ENCODE measurements at places on chromosomes 3 and 15. TPM values are rescaled to one million over a fixed set of nuclear protein-coding genes. Genes with fewer than 3 reads are reported as not detected.
A peak's percentile ranks its signal among the peaks of the same experiment; 100 is the strongest.

The ATXN7 gene
- 28.8 TPM for total RNA-seq

The LINGO1 gene
- 23.9 TPM for total RNA-seq

- DNase-seq = peak; percentile 48
Measured at GRCh38 chr3:164208821-164209220, 869.5 kb downstream of the SI start.

GRCh38 chr3:150538324-150539208 is 7.7 kb downstream of the SERP1 start:
- DNase-seq = no peak

- peak; percentile 25 for DNase-seq
Measured at GRCh38 chr3:193767353-193768069, 174.5 kb downstream of the OPA1 start.

GRCh38 chr3:102018551-102018950 is 169.2 kb downstream of the NFKBIZ start:
- DNase-seq = no peak

DNA sequence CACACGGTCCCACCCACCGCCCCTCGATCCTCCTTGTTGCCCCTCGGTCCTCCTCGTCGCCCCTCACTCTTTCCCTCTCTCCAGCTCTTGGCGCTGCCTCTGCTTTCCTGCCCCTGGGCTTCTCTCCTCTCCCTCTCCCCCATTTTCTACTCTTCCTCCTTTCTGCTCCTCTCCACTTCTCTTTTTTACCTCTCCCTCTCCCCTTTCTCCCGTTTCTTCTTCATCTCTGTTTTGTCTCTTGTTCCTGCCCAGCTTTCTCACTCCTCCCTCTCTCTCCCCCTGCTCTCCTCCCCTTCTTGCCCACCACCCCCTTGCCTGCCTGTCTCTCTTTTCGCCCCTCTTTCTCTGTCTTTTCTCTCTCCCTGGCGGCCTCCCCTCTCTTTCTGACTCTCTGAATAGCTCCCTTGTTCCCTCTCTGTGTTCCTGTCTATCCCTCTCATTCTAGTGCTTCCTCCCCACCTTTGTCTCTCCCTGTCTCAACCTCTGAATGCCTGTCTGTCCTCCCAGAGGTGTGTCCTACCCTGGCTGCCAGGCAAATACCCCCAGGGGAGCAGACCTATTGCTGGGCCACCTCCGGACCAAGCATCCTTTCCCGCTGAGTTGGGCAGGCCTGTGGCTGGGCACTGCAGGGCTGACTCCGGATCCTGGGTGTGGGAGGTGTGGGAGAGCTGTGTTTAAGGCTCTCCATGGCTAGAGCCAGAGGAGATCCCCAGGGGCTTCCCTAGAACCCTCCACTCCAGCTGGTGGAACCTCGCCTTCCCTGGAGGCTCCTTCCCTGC is 41.0 kb downstream of the EPHB3 start:
- peak; percentile 74 for DNase-seq
